ENCODE measurements at places on chromosomes 12 and 14.

- no peak for DNase-seq
These were observed 10.9 kb downstream of the SLC38A2 start for GRCh38 chr12:46361667-46362034.

DNA sequence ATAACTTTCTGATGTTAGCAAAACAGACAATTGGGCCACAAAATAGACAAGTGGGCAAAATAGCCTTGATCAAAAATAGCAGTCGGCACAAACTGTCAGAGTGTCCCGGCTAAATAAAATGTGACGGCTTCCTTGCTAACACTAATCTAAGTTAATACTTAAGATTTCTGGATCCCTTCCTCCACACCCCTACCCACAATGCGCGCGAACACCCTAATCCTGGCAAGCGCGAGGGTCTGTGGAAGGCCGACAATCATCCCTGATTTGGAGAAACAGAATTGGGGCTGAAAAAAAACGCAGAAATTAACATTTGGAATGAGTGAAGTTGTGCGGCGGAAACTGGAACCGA is 489 bp downstream of the CEP290 start:
- no peak for DNase-seq

DNA sequence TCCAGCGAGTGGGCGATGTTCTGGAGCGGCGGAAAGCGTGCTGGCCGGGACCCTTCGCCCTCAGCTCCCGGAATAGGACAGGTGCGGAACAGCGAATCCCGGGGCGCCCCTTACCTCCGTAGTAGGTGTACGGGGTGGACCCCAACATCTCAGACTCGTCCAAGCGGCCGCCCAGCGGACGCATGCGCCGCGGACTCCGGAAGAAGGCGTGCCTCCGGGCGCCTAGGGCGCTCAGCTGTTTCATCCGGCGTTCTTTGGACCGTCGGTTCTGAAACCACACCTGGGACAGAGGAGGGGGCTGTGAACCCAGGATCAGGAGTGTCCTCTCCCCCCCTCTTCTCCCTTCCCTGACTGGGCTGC is 4.5 kb downstream of the LHX5 start:
- DNase-seq: no peak

- no peak for DNase-seq
These were observed 241.7 kb downstream of the ZFP36L1 start for GRCh38 chr14:68551045-68551683.

DNA sequence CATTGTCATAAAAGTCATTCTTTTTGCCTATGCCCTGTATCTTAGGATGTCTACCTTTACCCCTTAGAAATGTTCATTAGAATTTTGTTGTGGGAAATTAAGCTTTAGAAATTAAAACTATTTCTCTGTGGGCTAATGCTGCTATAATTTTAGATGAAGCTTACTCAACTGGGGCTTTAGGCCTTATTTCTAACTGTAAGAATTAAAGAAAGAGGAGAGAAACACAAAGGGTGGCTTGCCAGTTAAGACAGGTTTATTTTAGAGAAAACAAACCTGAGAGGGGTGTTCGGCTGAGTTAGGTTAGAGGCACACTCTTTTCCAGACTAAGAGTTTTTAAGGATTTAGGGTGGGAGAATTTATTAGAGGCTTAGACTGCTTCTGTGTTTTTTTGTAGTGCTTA is 6.4 kb downstream of the TRIP11 start:
- DNase-seq: no peak

Data from effector CD4-positive, alpha-beta T cell (primary cell).